ENCODE measurements at places on chromosomes 7 and 10.

DNA sequence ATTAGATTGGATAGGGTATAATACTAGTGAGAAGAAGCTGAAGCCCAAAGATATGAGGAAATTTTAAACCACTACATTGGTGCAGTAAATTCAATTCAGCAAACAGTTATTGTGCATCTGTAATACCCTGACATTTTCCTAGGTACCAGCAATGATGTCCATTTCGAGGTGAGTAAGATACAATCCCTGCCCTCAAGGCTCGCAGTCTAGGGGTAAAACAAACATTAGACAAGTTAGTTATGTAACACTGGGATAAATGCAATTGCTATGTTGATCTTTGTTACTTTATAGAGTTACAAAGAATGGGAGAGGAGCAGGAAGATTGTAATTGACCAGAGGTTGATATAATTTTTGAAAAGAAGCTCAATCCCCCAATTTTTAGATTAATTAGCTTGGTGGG is 168.1 kb downstream of the PRKG1 start:
- no peak for DNase-seq

GRCh38 chr10:81096558-81096957 is 558.9 kb downstream of the SH2D4B start:
- no peak for DNase-seq

- DNase-seq: no peak
Measured at GRCh38 chr7:47391726-47392125, 190.2 kb downstream of the TNS3 start.

DNA sequence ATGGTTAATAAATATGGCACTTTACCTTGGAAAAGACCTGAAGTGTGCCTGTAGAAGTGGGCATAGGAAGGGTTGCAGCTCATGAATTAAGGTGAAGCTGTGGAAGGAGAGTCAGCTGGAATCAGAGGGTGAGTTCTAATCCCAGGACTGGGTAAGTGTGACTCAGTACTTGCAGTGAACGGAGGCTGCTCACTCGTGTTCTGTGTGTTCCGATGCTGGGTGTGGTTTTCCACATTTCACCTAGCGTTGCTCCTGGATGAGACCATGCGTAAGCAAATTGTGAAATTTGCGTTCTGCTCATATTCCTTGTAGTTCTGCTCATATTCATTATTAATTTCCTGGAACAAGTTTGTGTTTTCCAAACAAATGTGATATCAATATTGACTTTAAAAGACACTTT is 22.4 kb upstream of the TMEM236 start:
- DNase-seq: no peak

GRCh38 chr10:8069108-8069507 is 14.6 kb downstream of the GATA3 start:
- DNase-seq: no peak
